ENCODE measurements at places on chromosomes 5 and 9. TPM values are rescaled to one million over a fixed set of nuclear protein-coding genes. Genes with fewer than 3 reads are reported as not detected.

DNA sequence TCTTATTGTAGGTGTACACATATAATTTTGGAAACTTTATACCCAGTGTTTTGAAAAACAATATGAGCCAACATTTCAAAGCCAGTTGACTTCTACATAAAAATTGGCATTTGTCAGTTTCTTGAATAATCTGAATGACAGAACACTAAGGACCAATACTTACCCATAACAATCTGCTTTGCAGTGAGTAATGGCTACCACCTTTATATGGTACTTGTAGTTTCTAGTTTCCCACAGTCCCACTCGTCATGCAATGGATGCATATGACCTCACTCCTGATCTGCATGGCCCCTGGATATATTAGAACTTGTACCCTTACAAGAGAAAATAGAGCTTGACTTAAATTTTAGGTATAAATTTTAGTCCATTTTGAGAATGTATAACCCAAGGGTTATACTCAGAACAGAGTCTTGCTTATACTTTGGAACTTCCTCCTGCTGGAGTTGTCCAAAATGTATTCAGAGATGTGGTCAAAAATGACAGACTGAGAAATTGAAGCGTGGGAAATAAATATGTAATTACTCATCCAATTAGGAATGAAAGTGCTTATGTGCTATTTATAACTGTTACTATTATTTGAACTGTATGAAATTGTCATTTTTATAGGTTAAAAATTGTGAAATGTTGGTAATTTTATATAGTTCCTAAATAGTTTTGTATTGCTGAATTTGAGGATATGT lies 19.5 kb downstream of the XRCC4 start:
- DNase-seq: no peak

The TENT4A gene
- 13.0 TPM for total RNA-seq

The CCDC107 gene
- 58.6 TPM for total RNA-seq

The SH3RF2 gene
- total RNA-seq: 267 TPM

DNA sequence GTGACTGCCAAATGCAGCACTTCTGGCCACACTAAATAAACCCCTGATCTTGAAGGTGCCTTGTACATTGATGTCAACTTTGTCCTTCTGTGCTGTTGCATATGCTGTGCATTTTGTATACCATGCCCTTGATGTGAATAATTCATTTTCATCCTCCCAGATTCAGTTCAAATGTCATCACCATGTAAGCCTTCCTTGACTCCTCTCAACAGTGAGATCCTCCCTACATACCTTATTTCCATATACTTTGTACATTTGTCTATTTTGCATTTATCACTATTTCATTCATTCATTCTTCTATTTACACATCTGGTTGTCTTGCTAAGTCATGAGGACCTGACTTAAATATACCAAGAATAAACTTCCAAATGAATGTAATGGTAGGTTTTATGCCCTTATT lies 273.2 kb upstream of the EFNA5 start:
- no peak for DNase-seq

- DNase-seq: no peak
These were observed 119.6 kb downstream of the BOD1 start for GRCh38 chr5:173496883-173497255.

DNA sequence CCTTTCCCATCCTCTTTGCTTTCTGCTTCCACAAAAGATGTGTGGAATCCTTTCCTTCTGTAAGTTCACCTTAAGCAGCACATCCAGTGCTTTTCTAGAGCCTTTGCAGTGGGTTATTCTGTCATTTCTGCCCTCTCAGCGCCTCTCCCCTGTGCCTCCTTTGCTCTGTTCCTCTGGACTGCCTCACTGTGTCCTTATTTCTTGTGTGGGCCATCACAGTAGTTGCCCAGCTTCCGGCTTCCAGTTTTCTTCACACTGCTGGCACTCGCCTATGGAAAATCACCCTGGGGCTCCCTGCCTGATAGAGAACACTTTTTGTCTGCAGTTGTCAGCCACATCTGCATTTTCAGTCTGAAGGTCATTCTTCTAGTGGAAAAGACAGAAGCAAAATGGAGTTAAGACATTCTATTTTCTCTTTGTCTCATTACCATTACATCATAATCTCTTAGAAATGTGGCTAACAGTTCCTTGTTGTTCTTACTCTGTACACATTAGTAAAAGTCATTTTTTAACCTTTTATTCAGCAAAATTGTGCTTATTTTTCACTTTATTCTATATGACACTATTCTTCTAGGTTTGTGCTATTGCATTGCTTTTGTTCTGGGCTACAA lies 64.1 kb upstream of the ZNF608 start:
- no peak for DNase-seq

The MAML1 gene
- 11.1 TPM for total RNA-seq

DNA sequence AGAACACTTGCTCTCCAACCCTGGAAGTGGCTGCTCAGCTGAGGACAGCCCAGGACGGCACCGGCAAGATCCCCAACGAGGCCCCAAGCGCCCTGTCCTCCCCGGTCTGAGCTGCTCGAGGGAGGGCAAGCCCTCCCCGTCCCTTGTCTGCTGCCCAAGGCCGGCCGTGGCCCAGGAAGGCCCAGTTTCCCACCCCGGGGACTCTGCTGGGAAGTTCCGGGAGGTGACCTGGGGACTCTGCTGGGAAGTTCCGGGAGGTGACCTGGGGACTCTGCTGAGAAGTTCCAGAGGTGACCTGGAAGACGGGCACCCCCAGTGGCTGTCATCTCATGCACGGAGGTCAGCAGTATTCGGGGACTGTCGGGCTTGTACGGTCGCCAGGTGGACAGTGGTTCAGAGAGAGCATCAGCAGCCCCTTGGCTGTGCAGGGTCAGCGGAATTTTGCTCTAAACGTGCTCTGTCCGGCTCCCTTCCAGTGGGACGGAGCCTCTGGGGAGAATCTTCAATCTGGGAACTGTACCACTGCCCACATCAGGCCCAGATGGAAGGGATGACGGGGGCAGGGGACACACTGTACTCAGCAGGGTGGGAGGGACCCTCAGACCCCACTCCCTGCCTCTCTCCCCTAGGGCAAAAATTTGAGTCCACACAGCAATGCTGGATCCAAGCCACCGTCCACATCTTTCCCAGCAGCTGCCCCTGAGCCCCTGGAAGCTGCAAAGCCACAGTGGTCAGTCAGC lies 7.2 kb downstream of the NACC2 start:
- no peak for DNase-seq

The CCNJL gene
- total RNA-seq: 10.2 TPM

The SARDH gene
- total RNA-seq: 0.41 TPM

GRCh38 chr5:166324372-166324771 lies 1967.1 kb upstream of the WWC1 start:
- no peak for DNase-seq

DNA sequence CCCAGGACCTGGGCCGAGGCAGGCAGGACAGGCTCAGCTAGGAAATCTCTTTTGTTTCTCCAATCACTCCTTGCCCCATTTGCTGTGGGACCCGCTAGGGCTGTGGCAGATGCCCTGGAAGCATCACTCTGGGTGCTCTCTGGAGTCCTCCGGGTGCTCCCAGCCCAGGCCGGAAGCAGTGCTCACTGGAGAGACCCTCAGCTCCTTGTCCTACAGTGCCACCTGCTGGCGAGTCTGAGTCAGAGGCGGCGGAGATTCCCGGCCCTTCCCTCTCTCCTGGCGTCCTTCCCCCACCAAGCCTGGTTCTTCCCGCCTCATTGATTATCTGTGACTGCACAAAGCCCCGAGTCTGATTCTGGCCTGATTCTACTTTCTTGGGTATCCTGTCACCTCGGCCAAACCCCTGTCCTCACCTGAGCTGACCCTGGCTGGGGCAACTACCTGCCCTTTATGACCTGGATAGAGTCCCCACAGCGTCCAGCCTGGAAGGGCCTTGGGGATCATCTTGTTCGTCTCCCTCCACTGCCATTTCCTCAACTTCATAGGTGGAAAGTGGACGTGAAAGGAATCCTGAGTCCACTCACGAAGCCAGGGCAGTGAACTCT lies 7.3 kb upstream of the BARHL1 start:
- no peak for DNase-seq

The CAMK4 gene
- 0.11 TPM for total RNA-seq

The LCP2 gene
- total RNA-seq: 6.7 TPM

GRCh38 chr9:129415942-129416651 lies 204.8 kb downstream of the C9orf50 start:
- DNase-seq: no peak

GRCh38 chr5:85823462-85824426 lies 794.0 kb upstream of the COX7C start:
- no peak for DNase-seq

DNA sequence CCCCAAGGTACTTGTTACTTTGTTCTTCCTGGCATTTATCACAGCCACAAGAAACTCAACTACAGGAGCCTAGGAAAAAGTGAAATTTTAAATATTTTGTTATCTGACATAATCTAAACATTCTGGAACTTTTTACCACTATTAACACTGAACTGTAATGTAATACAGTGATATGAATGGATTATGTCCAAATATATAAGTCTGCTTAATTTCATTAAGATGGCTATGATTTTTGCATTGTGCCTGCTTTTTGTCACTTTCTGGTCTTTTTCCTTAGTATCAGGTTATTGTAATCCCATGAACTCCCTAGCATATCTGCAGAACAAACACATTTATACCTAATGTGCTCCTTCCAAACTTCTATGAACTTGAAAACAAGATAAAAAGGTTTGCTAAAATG lies 35.8 kb downstream of the PJA2 start:
- DNase-seq: no peak

Measured in Right ventricle myocardium inferior (tissue), 1 donor.